Smooth muscle cell of the coronary artery (primary cell): ENCODE measurements at places on chromosomes 16 and 17. TPM values are rescaled to one million over a fixed set of nuclear protein-coding genes. Genes with fewer than 3 reads are reported as not detected.

The ZNF750 gene
- total RNA-seq, result not detected in 2 replicates

The RASD1 gene
- total RNA-seq, result 0.53 and 6.0 TPM in 2 replicates

The XAF1 gene
- total RNA-seq, result 23.2 and 59.9 TPM in 2 replicates

The LDHD gene
- 0.12 and 2.0 TPM in 2 replicates for total RNA-seq

The IL17C gene
- 0.15 TPM in 1 of 2 replicates, not detected in the other for total RNA-seq

The FOXC2 gene
- 4.1 TPM in 1 of 2 replicates, not detected in the other for total RNA-seq

The SLFN14 gene
- total RNA-seq, result not detected in 2 replicates

The PMFBP1 gene
- total RNA-seq, result 0.15 TPM in 1 of 2 replicates, not detected in the other

The ICAM2 gene
- 1.8 and 7.6 TPM in 2 replicates for total RNA-seq

The CNTNAP1 gene
- 24.3 and 26.6 TPM in 2 replicates for total RNA-seq

The CORO6 gene
- 3.5 and 9.4 TPM in 2 replicates for total RNA-seq

The KRT28 gene
- not detected in 2 replicates for total RNA-seq

The GCSH gene
- 9.2 and 14.7 TPM in 2 replicates for total RNA-seq

The FBXL16 gene
- 0.08 TPM in 1 of 2 replicates, not detected in the other for total RNA-seq

The TMEM114 gene
- not detected in 2 replicates for total RNA-seq

The GPRC5C gene
- 9.4 and 9.7 TPM in 2 replicates for total RNA-seq

The ITGAX gene
- under 0.01 TPM in 1 of 2 replicates, not detected in the other for total RNA-seq

The SEZ6L2 gene
- 2.3 and 6.6 TPM in 2 replicates for total RNA-seq

The SLC25A19 gene
- total RNA-seq, result 4.9 and 5.4 TPM in 2 replicates

The HOXB3 gene
- total RNA-seq, result 0.59 and 2.6 TPM in 2 replicates

The KRT17 gene
- total RNA-seq, result 0.47 and 4.3 TPM in 2 replicates

The LRRC36 gene
- total RNA-seq, result not detected in 2 replicates

The CASKIN1 gene
- total RNA-seq, result 0.08 and 0.47 TPM in 2 replicates

The TBC1D3G gene
- total RNA-seq, result not detected in 2 replicates

The MPHOSPH6 gene
- total RNA-seq, result 9.2 and 15.7 TPM in 2 replicates

The GAS2L2 gene
- total RNA-seq, result 0.08 TPM in 1 of 2 replicates, not detected in the other

The NOS2 gene
- not detected in 2 replicates for total RNA-seq

The TRAP1 gene
- total RNA-seq, result 72.4 and 79.3 TPM in 2 replicates

The CD300E gene
- total RNA-seq, result not detected in 2 replicates

The CXCL16 gene
- total RNA-seq, result 0.59 and 0.83 TPM in 2 replicates

The VASN gene
- 34.6 and 59.0 TPM in 2 replicates for total RNA-seq

The GRAPL gene
- 0.15 and 0.47 TPM in 2 replicates for total RNA-seq

The NTN3 gene
- 0.23 and 0.47 TPM in 2 replicates for total RNA-seq

The LRRC37A gene
- total RNA-seq, result 0.70 and 1.2 TPM in 2 replicates

The TBC1D3L gene
- 1.9 and 2.5 TPM in 2 replicates for total RNA-seq

The ST6GALNAC2 gene
- total RNA-seq, result 0.23 and 4.0 TPM in 2 replicates

The NECAB2 gene
- 0.12 and 0.53 TPM in 2 replicates for total RNA-seq

The CACNG1 gene
- not detected in 2 replicates for total RNA-seq

The TPSD1 gene
- not detected in 2 replicates for total RNA-seq

The KRT13 gene
- not detected in 2 replicates for total RNA-seq

The DYNLRB2 gene
- 4.8 TPM in 1 of 2 replicates, not detected in the other for total RNA-seq

The SLC12A3 gene
- total RNA-seq, result under 0.01 TPM in 1 of 2 replicates, not detected in the other

The P2RX1 gene
- total RNA-seq, result under 0.01 and 1.3 TPM in 2 replicates

The MAP2K4 gene
- total RNA-seq, result 15.4 and 21.0 TPM in 2 replicates

The CX3CL1 gene
- 0.23 and 0.83 TPM in 2 replicates for total RNA-seq

The CYGB gene
- 3.8 and 20.4 TPM in 2 replicates for total RNA-seq

The SEPTIN12 gene
- total RNA-seq, result not detected in 2 replicates

The MYH13 gene
- not detected in 2 replicates for total RNA-seq

The NACA2 gene
- total RNA-seq, result not detected in 2 replicates

The MAZ gene
- 166 and 189 TPM in 2 replicates for total RNA-seq

The DVL2 gene
- total RNA-seq, result 56.3 and 89.0 TPM in 2 replicates

The ZP2 gene
- total RNA-seq, result not detected in 2 replicates
